ENCODE measurements at places on chromosomes 6 and 20.

DNA sequence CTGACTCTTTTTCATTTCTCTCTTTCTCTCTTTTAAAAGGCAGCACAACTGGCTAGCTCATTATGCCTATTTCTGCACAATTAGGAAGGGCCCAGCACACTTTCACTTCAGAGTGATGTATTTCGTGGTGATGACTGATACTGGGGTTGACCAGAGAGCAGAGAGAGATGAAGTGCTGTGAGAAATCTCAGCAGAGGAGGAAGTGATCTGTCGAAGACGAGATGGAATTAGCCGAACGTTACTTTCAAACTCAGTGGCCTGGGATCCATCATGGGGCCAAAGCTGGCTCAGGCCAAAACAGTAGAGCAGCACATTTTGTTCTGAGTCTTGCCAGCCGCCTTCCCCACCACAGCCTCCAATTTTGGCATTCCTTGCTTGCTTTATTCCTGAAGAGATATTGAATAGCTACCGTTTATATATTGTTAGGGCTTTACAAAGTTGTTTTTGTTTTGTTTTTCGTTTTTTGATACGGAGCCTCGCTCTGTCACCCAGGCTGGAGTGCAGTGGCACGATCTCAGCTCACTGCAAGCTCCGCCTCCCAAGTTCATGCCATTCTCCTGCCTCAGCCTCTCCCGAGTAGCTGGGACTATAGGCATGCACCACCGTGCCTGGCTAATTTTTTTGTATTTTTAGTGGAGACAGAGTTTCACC, 213.2 kb upstream of the ECI2 start:
- peak; percentile 21 for DNase-seq

- DNase-seq: no peak
These were observed 328.5 kb upstream of the AGPAT4 start for GRCh38 chr6:161602359-161602758.

DNA sequence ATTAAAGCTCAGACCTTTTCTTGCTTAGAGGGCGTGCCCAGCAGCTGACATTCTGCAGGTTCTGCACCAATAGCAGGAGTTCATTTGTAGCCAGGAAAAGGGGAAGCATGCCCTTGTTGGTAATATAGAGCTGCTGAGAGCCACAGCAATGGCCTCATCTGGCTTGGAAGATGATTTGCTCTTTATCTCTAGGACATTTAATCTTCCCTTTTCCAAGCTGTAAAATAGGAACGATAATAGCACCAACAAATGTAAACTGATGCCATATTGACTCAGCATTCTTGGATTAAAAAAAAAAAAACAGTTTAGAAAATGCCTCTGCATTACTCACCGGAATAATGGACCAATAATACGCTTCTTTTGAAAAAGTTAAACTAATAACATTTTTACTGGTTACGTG, 93.4 kb upstream of the SLC2A12 start:
- peak; percentile 37 for DNase-seq

GRCh38 chr6:42017021-42017643, 33.2 kb upstream of the TAF8 start:
- peak; percentile 82 for DNase-seq
